ENCODE measurements at places on chromosomes 4 and X. TPM values are rescaled to one million over a fixed set of nuclear protein-coding genes. Genes with fewer than 3 reads are reported as not detected.

The S100P gene
- total RNA-seq: 70.6 TPM

The APBB2 gene
- total RNA-seq: 8.0 TPM

The TBC1D14 gene
- total RNA-seq: 31.2 TPM

The PARM1 gene
- 0.62 TPM for total RNA-seq

The CFAP99 gene
- not detected for total RNA-seq
